CMK (cell line): ENCODE measurements at places on chromosomes 2 and 18.

DNA sequence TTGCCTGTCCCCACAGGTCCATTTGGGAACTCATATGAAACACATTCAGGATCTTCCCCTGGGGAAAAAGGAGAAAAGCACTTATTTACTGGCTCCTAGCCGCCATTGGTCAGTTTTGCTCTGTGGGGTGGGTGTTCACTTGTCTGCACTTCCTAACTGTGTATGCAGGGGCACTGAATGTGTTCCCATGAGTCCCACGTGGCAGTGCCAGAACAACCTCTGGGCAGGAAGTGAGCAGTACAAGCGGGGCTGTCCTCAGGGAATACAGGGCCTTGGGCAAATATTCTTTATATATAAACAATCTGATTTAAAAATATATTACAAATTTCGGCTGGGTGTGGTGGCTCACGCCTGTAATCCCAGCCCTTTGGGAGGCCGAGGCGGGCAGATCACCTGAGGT, 21.8 kb upstream of the CTIF start:
- no peak for DNase-seq

GRCh38 chr2:126850940-126851339, 47.8 kb upstream of the TEX51 start:
- no peak for DNase-seq

DNA sequence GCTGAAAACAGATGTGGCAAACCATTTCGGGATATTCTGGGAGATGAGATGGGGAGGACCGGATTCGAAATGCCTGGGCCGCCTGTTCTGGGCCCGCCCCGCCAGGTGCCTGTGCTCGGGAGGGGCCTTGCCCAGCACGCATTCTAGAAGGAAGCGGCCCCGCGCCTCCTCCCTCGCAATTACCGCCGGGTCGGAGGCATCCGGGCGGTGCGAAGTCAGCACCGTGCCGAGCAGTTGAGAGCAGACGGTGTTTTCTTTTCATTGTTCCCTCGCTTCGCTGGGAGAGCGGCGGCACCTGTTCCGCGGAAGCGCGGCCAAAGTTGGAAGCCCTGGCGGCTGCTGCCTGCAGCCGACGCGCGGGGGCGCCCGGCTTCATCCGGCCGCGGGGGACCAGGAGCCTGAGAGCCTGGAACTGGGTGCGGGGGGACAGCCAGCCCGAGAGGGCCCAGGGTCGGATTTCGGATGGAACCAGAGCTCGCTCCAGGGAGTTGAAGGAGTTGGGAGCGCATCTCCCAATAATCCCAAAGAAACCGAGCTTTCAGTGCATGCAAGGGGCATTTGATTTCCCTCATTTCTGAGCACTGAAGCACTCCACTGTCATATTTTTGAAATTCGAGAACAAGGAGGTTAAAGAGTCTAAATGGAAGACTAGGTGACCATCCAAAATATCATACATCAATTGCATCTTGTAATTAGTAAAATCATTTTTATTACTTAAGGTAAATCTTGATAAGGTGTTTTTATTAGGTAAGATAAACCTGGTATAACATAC, 241.8 kb upstream of the RAB12 start:
- no peak for DNase-seq

DNA sequence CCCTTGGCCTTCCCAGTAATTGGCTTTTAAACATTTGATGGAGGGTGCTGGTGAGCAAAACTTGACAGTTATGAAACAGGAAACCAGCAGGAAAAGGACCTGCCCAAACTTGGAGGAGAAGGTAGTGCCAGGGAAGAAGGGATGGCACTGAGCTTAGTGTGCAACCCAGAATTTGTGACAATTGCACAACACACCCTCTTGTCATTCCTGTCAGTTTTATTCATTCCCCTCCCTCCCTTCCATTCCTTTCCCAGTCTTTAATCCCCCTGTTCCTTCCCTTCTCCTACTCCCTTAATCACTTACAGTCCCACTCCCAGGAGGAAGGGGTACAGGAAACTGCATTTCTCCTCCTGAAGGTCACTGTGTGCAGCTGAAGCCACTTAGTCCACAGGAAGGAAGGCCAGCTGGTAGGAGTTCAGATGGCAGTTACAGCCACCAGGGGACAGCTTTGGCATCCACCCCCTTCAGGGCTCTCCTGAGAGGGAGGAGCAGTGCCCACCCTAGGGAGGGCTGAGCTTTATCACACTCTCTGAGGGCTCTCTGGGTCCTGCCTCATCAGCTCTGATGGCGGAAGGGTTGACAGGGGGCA, 24.0 kb upstream of the SIGLEC15 start:
- no peak for DNase-seq

DNA sequence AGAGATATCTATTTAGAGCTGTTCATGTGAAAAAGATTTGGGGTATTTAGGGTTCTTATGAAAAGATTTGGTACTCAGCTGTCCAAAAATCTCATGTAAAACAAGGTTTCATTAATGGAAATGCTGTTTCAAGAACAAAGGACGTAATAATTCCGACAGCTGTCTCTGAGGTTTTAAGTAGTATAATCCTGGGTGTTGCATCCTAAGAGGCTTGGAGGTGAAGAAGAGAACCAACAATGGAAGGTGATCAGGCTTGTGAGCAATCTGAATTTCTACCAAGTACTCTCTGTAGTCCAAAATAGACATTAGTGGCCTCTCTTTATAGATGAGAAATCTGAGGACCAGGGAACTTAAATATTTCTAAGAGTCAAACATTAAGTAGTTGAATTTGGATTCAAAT, 205.1 kb downstream of the BABAM2 start:
- no peak for DNase-seq

GRCh38 chr18:46625069-46625468, 32.0 kb downstream of the LOXHD1 start:
- DNase-seq = no peak

DNA sequence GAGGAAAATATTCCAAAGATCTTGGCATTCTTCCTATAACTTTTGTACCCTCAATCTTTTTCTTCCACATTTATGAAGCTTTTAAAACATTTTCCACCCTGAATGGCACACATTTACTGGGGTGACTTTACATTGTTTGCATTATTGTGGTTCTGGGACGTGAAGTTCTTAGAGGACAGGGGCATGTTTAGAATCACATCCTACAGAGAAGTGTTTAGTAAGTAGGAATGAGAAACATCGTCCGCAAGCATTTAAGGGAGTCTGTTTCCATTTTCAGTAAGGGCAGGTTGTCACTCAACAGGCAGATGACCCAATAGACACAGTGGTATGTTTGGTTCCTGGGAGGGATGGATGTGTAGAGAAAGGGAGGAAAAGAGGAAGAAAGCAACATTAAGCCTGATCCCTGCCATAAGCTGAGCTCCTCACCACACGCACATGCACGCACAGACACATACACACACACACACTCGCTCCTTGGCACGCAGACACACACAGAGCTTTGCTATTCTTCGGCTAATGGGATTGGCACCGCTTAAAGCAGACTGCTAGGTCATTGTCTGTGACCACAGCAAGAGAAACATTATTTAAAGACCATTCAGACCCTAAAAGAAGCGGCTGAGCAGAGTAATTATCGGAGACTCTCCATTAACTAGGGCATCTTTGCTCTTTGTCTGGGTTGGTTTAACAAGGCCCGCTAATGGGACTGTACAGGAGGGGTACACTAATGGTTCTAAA, 14.2 kb upstream of the PLEKHM3 start:
- DNase-seq = no peak

DNA sequence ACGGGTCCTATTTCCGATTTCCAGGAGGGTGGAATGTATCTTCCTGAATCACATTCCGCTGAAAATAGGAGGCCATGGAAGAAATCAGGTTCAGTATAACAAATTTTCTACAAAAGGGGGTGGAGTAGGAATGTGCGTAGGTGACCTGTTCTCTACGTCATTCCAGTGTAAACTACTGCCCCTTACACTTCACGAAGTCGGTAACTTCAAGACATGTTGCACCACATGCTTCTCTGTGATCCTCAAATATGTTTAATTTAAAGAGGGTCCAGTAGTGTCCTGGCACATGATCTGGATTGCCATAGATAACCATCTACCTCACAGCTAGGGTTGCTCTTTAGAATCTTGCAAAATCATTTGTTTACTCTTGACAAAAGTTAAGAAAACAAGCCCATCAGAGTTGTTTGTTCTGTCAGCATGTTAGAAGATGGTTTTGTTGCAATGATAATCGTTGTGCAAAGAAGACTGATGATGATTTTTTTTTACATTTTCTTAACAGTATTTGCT, 7.5 kb upstream of the CPS1 start:
- DNase-seq = no peak

DNA sequence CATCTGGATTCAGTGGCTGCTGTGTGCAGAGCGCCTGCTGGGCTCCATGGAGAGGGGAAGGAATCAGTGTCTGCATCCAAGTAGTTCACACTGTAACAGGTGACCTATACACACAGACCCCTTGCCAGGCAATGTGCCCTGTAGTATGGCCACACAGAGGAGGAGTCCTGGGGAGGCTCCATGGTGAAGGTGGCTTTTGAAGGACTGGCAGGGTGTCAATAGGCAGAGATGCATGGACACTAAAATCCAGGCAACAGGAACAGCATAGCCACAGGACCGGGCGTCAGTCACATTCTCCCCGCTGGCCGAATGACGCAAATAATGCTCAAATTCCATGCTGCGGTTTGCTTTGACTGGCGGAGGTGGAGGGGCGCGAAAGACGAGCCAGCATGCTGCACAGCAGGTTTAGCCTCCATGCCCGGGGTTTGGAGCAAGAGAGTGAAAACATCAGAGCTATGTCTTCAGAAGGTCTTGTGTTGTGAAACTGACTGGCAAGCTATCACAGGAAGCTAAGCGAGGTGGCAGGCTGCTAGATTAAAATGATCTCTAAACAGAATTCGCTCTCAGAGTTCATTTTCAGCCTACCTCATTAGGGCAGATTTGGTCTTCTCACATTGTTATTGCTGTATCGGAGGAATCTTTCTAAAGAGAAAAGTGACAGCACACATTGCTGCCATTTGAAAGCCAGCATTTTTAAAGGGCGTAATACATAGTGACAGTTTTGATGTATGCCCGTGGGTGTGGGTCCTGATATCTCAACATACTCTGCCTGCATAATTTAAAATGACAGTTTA, 1.2 kb upstream of the CHMP1B start:
- DNase-seq = no peak

DNA sequence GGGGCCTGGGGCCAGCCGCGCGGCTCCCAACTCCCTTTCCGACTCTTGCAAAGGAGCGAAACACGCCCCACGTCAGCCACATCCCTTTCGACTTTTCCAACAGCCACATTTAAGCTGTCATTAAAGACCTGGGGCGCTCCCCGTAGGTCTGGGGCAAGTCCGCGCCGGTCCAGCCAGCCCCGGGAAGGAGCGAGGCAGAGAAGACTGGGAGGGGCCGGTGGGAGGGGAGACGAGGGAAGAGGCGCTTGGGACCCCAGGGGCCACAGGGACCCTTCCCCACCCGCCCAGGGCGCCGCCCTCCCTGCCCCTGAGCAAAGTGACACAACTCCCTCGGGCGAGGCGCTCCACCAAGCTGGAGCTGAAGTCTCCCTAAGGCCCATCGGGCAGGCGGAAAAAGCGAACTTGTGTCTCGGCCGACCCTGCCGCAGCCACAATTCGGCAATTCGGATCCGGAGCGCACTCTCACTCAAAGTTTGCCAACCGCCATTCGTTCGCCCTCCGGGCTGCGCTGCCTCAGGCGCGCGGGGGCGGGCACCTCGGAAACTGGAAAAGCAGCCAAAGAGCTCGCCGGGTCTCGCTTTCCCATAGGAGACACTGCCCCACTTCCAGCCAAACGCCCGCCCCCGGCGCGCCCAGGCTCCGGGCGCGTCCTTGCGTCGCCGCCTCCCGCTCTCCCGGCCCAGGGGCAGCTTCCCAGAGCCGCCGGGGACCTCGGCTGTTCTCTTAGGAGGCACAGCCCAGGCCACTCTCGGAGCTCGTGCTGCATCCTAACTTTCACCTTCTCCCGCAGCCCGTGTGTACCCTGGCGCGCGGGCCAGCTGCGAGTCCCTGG, 1.1 kb upstream of the KCTD1 start:
- no peak for DNase-seq

- DNase-seq = no peak
Observed at GRCh38 chr2:48218169-48218568, 311.8 kb upstream of the STON1 start.

DNA sequence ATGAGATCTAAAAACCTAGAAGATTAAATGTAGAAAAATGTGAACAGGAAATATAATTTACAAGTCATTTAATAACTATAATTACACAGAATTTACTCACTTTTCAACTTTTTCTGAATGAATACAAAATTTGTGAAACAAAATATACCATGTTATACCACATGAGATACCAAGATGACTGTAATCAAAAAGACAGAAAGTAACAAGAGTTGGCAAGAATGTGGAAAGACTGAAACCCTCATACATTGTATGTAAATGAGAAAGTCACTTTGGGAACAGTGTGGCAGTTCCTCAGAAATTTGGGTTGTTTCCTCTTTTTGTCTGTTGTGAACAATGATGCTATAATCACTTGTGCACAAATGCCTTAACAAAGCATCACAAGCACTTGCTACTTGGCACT, 145.4 kb upstream of the ZNF804A start:
- no peak for DNase-seq

- no peak for DNase-seq
Observed at GRCh38 chr2:33100921-33101320, 154.2 kb downstream of the LTBP1 start.

DNA sequence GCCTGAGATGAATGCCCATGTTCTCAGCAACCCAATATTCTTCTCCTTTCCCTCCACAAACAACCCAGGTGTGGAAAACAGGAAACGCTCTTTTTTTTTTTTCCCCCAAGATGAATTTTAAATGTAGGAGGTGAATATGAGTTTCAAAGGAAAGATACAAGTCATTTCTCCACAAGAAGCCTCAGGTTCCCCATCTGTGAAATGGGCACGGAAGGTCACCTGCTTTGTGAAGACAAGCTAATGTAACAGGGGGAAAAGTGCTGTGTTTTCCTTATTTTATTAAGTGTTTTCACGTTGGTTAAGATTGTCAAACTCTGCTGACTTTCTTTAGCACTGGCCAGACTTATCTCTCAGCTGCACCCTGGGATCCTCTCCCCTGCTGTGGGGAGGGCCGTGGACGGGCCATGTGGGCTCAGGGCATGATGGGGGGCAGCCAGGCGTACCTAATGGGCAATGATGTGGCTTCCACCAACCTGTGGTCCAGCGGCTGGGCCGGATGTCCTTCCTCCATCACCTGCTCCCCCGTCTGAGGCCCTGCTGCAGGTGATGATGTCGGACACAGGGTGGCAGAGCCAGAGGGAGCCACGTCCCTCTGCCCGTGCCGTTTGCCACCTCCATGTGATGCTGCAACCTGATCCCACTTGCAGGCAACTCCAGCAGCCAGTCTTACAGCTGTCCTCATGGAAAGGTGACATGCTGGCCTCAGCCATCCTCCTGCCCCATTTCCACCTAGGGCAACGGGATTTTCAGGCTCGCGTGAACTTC, 130.0 kb upstream of the PXDN start:
- DNase-seq = no peak

DNA sequence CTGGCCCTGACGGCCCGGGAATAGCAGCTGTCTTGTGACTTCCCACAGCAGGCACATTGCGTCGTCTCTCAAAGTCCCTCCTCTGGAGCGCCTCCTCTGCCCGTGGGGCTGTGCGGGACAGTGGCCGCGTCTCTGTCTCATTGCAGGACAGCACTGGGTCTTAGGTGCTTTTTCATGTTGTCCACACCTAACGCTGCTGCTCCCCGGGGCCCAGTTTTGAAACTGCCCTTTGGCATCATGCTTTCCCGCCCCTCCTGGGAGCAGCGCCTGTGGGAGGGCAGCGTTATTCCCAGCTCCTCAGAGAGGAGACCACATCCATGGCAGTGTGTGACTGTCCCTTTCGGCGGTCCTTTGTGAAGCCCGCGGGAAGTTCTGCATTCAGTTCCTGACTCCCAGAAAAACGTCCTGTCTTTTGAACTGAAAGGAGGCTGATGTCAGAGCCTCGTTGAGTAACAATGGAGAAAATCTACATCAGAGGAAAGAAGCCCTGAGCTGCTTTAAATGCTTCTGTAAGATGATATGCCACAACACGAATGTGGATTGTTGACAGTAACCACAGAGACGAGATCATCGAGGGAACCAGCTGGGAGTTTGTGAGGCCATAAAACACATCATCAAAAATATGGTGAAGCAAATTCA, 226.0 kb downstream of the FAM210A start:
- no peak for DNase-seq
